Occipital lobe (tissue), 3 donors: ENCODE measurements at places on chromosomes 6 and 20. TPM values are rescaled to one million over a fixed set of nuclear protein-coding genes. Genes with fewer than 3 reads are reported as not detected.

The GHRH gene
- total RNA-seq: not detected

The TASP1 gene
- total RNA-seq: 27.5 TPM

DNA sequence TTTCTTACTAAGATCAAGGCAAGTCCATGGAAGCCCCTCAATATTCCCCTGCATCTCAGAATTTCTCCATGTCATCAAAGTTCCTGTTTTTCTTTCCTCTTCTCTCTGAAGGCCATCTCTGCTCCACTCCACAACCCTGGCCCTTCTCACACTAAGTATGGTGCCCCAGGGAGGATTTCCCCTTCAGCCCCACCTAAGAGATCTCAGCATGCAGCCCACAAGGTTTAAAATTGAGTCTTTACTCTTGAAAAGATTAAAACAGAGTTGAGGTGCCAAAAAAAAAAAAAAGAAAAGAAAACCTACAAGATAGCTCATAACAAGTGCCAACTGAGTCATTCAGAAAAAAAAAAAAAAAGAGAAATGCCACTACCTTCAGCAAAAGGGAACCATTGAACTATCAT lies 36.5 kb upstream of the TNFAIP3 start:
- DNase-seq: no peak

GRCh38 chr6:136923116-136923953 lies 1.2 kb downstream of the SLC35D3 start:
- no peak for DNase-seq
